Activated T-helper 1 cell treated with anti-CD3 and anti-CD28 coated beads, Interleukin-2, amount 50 U/mL, for 16 hours (primary cell): ENCODE measurements at places on chromosomes 6 and 20.
A peak's percentile ranks its signal among the peaks of the same experiment; 100 is the strongest.

- peak; percentile 52 for DNase-seq
These were observed 2.6 kb upstream of the ZBP1 start for GRCh38 chr20:57622579-57623381.

- DNase-seq = no peak
These were observed 34.7 kb downstream of the FAM184A start for GRCh38 chr6:119043783-119044182.

- DNase-seq = no peak
These were observed 2.8 kb downstream of the TENT5A start for GRCh38 chr6:81749707-81750106.

- no peak for DNase-seq
These were observed 120.6 kb downstream of the TMEM200A start for GRCh38 chr6:130486417-130486816.

DNA sequence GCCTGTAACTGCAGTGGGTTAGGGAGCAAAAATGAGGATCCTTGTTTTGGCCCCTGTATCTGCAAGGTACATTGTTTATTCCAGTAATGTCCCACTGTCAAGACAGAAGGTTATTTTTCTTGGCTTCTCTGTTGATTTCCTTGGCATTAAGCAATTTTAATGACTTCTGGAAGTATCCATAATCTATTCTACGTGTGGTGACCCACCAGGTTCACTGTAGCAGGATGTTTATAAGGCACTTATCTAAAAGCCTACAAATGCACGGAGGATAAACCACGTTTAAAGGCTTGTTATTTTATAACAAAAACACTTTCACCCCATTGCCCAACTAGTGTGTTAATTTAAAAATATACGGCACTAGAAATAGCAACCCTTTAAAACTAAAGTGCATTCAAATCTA lies 294.9 kb downstream of the LAMA2 start:
- DNase-seq = no peak

DNA sequence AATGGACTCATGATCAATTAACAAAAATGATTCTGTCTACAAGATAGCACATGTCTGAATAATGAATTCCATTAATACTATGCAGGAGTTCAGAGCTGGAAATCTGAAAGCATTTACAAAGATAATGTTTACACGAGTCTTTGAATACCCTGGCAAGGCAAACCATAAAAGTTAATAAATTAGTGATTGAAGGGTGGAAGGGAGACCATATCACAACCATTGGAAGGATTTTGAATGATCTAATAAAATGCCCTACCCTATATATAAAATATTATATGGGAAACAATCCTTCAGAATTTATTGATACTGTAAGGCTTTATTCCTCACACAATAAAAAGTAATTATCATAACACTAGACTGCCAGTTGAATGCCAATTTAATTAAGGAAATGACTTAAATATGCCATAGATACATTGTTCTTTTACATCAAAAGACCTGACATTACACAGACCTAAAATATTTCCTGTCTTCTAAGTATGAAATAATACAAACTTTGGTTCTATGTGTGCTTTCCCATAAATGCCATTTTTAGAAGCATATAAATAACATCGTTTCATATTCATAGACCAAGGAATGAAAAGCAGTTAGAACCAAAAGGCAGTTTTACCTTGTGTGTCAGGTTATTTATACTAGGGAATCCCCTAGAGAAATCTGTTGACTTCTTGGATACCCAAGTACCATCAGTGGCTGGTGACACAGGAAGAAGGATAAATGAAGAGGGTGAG lies 249.2 kb upstream of the MARCKS start:
- DNase-seq = no peak
